ENCODE measurements at places on chromosomes 11 and 22. TPM values are rescaled to one million over a fixed set of nuclear protein-coding genes. Genes with fewer than 3 reads are reported as not detected.

GRCh38 chr11:69682681-69683326 lies 7.7 kb upstream of the LTO1 start:
- no peak for DNase-seq

GRCh38 chr11:92857407-92857806 lies 112.0 kb upstream of the MTNR1B start:
- no peak for DNase-seq

- no peak for DNase-seq
These were observed 42.4 kb upstream of the API5 start for GRCh38 chr11:43269254-43269918.

DNA sequence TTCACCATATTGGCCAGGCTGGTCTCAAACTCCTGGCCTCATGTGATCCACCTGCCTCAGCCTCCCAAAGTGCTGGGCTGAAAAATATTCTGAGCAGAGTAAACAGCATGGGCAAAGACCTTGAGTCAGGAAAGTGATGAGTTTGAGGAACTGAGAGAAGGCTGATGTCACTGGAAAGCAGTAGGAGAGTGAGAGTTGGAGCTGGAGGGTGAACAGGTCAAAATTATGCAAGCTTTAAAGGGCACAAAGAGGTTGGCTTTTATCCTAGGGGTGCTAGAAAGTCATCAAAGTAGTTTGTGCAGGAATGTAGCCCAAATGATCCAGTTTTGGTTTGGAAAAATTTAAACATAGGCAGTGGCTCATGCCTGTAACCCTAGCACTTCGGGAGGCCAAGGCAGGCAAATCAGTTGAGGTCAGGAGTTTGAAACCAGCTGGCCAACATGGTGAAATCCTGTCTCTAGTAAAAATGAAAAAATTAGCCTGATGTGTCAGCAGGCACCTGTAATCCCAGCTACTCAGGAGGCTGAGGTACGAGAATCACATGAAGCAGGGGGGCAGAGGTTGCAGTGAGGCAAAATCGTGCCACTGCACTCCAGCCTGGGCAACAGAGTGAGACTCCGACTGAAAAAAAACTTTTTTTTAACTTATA lies 44.7 kb upstream of the CXCR5 start:
- no peak for DNase-seq

DNA sequence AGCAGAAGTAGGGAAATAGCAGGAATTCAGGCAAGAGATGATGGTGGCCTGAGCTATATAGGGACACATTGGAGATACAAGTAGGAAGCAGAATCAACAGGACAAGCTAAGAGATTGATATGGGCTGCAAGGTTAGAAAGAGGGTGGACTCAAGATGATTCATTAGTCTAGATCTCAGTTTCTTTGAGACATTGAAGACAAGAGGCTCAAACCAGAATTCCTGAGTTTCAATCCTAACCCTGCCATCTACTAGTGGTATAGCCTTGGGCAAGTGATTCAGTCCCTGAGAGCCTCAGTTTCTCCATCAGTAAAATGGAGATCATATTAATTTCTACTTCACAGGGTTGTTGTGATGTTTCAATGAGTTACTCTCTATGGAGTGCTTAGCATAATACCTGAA lies 53.1 kb upstream of the NAV2 start:
- no peak for DNase-seq

DNA sequence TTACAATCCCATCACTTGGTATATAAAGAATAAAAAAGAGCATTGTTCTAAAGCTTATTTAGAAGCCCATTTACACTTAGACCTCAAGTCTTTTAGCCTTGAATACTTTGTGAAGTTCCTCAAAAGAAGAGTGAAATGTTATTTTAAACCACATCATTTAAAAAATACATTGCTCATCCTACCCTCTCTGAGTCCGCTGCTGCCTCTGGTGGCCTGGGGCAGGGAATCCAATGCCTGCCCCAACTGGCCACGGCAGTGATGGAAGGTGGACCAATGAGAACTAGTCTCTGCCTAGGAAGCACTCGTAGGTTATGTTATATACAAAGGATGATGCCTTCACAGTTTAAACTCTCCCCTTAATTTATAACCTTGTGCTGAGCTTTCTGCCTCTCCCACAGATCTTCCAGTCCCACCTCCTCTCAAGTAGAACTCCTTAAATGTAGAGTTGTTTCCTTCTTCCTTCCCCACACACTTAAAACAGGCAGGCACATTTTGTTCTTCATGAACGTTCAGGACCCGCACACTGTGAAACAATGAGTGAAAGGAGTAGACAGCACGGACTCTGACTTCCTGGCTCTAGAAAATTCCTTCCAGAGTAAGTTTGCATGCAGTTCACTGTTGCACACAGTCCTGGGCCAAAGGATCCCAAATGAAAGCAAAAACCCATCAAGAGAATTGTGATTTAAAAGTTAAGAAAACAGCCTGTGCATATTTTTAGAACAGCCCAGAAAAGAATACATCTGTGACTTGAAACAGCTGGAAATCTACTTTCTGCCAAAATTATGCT lies 167.8 kb downstream of the RRAS2 start:
- DNase-seq: no peak

KRTAP5-9 gene
- polyA plus RNA-seq: 0.27 TPM

ASPHD2 gene
- polyA plus RNA-seq: 4.0 TPM

SYT13 gene
- 13.8 TPM for polyA plus RNA-seq

DCDC1 gene
- 4.9 TPM for polyA plus RNA-seq

C11orf87 gene
- polyA plus RNA-seq: 0.32 TPM

FLRT1 gene
- polyA plus RNA-seq: 3.4 TPM

PTPN5 gene
- polyA plus RNA-seq: 0.70 TPM
